ENCODE measurements at places on chromosomes 1 and 21.
A peak's percentile ranks its signal among the peaks of the same experiment; 100 is the strongest.

GRCh38 chr1:12161324-12161661 is 5.5 kb upstream of the TNFRSF1B start:
- DNase-seq, result no peak

DNA sequence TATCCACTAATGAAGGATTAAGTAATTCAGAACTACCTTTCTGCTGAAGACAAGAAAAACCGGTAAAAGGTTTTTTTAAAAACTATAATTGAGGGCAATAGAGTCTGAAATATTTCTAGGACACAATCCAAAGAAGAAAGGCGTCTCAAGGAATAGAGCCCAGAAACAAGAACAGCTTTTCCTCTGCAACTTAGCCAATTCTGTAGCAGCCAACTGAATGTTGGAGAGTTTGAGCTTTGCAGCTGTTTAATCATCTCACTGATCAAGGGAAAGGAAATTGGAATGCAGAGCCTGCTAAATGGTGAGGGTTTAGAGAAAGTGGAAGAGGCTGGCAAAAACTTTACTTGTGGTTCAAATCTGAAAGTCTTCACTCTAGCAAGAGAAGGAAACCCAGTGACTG is 818.9 kb downstream of the KCNT2 start:
- no peak for DNase-seq

- DNase-seq, result no peak
Measured at GRCh38 chr21:43767984-43768867, 7.9 kb downstream of the CSTB start.

GRCh38 chr21:39117440-39117970 is 65.7 kb downstream of the PSMG1 start:
- no peak for DNase-seq

- no peak for DNase-seq
Measured at GRCh38 chr1:236273358-236273757, 8.4 kb downstream of the ERO1B start.

- no peak for DNase-seq
Measured at GRCh38 chr1:53165408-53165961, 23.0 kb upstream of the SLC1A7 start.

- no peak for DNase-seq
Measured at GRCh38 chr1:5954964-5955363, 37.3 kb downstream of the NPHP4 start.

GRCh38 chr1:15197591-15198447 is 44.3 kb downstream of the TMEM51 start:
- no peak for DNase-seq

- no peak for DNase-seq
Measured at GRCh38 chr1:221190249-221190648, 311.0 kb downstream of the HLX start.

- no peak for DNase-seq
Measured at GRCh38 chr21:36463991-36464390, 15.9 kb downstream of the CLDN14 start.

- DNase-seq, result no peak
Measured at GRCh38 chr1:225888898-225889601, at the start of gene LEFTY1. TSS of gene LEFTY1 (minus strand) at chr1:225889146. CDS start at chr1:225889066, 80 bp downstream.

GRCh38 chr1:41713141-41713540 is 205.6 kb downstream of the HIVEP3 start:
- no peak for DNase-seq

GRCh38 chr1:27388337-27389005 is 4.0 kb upstream of the GPR3 start:
- DNase-seq, result peak; percentile 83

- peak; percentile 5 for DNase-seq
Measured at GRCh38 chr1:222009105-222009730, 267.3 kb upstream of the DUSP10 start.

DNA sequence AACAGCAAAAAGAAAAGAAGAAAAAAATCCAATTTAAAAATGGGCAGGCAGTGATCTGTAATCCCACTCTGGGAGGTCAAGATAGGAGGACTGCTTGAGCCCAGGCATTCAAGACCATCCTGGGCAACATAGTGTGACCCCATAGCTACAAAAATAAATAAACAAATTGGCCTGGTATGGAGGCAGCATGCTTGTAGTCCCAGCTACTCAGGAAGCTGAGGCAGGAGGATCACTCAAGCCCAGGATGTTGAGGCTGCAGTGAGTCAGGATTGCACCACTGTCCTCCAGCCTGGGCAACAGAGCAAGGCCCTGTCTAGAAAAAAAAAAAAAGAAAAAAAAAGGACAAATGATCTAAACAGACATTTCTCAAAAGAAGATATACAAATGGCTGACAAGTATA is 99.6 kb downstream of the EIF4G3 start:
- no peak for DNase-seq

GRCh38 chr1:119410961-119411360 is 4.0 kb upstream of the HSD3B2 start:
- DNase-seq, result no peak

DNA sequence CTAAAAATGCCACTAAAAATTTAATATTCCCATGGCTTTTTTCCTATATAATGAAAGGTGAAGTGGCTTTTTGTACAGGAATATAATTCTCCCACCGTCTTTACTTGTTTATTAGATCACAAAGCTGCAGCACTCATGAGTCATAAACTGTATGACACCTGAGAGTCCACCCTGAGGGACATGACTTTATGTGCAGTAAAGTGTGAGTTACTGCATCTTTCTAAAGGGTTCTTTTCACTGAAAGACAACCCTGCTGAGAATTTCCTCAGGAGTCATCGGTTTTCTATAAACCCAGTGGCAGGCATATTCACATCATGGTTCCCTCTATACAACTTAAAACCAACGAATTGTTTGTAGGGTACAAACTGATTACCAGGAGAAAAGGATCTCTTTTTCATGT is 77.4 kb downstream of the APP start:
- no peak for DNase-seq

- DNase-seq, result no peak
Measured at GRCh38 chr1:225434046-225434445, 6.2 kb upstream of the LBR start.

DNA sequence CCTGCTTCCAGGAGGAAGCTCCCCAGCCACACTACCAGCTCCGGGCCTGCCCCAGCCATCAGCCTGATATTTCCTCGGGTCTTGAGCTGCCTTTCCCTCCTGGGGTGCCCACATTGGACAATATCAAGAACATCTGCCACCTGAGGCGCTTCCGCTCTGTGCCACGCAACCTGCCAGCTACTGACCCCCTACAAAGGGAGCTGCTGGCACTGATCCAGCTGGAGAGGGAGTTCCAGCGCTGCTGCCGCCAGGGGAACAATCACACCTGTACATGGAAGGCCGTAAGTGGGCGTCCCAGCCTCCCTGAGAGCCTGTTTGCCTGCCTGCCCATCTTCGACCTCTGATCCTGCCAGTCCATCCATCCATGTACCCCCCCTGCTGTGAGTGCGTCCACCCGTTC is 3.6 kb downstream of the ECM1 start:
- DNase-seq, result no peak

DNA sequence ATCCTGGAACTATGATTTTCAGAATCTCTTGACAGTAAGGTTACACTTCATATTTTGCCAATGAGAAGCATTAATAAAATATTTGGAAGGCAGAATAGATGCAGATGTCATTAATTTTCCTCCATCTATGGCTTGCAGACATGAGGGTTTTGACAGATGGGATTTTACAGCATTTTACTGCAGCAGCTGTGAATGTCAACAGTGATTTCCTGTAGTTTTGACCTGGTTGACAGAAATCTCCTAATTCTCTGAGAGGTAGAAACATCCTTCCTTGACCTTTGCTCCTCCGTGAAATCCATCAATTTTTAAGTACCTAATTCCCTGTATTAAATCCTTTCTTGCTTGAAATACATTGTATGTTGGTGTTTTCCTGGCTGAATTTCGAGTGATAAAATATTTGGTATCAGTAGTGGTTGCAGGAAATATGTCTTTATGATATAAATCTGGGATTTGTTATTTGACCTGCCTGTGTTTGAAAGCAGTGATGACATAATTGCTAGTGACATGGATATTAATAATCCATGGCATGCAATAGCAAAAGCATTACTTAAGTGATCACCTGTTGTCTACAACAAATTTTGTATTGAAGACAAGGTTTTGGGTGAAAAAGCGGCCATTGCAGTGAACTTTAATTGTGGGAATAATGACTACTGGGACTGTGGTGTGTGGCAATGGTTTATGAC is 73.9 kb downstream of the HLX start:
- no peak for DNase-seq

GRCh38 chr1:2914702-2915101 is 106.6 kb upstream of the ACTRT2 start:
- no peak for DNase-seq

DNA sequence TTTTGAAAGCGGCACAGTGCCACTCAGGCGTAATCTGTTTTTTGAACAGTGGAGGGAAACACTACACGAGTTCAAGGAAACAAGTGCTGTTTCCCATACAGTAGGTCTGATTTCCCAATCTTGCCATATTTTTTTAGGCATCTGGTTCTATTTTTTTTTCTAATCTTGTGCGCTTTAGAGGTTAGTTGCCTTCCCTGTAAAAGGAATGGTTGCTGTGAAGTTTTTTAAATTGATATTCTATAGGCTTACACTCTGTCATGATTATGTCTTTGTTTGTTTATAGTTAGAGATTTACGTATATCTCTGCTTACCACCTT is 1.2 kb downstream of the NASP start:
- DNase-seq, result no peak

DNA sequence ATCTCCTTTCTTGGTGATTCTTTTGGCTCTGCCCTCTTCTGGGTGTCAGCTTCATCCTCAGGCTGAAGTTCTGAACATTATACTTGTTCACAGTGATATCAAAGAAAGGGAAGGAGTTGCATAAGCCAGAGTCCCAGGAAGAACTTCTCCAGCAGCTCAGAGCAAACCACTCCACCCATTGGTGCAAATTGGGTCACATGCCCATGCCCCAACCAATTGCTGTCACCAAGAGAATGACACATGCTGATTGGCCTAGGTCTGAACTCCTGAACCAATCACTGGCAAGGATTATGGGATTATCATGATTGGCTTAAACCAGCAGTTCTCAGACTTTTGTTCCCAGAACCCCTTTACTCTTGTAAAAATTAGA is 256.5 kb upstream of the TMEM51 start:
- no peak for DNase-seq

DNA sequence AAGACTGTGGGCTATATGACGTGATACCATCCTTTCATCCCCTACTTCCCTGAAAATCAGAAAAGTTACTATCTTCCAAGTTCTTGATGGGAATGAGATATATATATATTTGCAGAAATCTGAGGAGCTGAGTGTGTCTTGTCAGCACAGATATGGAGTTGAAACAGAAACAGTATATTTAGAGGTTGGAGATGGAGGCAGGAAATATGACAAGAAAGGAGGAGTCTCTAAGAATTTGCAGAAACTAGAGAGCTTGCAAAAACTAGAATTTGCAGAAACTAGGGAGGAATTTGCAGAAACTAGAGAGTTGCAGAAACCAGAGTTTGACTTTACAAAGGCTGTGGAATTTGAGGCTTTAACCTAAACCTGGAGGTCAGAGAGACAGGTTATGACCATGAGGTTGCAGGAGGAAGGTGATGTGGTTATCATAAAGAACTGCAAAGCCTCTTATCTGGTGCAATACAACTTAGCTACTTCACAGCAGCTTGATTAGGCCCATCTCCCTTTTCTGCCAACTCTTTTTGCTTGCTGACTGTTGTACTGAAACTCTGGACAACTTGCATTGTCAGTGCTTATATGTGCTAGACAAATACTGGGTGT is 22.3 kb downstream of the XCL2 start:
- no peak for DNase-seq

DNA sequence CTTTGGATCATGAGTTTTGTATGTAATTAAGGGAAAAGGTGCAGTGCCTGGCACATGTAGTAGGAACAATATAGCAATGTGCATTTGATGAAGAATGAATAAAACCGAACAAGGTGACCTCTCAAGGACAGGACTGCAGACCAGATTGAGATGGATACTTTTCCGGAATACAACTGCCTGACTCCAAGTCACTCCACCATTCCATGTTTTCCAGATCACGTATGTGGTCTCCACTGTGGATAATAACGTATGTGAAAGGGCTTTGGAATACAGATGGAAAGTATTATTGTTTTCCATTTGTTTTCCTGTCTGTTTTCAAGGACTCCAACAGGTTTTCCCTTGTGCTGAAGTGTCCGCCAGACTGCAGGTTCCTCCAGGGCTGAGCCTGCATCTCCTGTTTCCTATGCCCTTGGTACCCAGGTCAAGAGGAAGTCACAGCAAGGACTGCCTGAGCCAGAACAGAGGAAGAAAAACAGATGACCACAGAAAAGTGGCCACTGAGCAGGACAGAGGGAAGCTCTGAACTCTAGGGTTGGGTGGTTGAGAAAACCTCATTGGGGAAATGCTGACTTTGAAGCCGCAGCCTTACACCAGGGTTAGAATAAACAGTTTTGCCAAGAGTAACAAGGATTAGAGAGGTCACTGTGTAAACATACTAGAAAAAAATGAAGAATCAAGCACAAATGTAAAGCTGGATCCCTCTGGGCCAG is 4.0 kb downstream of the CFAP45 start:
- no peak for DNase-seq

GRCh38 chr1:33001282-33001681 is 35.4 kb downstream of the AK2 start:
- no peak for DNase-seq

- DNase-seq, result no peak
Measured at GRCh38 chr1:96703186-96703585, 18.4 kb upstream of the PTBP2 start.

GRCh38 chr21:25563361-25564116 is 43.7 kb downstream of the MRPL39 start:
- DNase-seq, result peak; percentile 62

DNA sequence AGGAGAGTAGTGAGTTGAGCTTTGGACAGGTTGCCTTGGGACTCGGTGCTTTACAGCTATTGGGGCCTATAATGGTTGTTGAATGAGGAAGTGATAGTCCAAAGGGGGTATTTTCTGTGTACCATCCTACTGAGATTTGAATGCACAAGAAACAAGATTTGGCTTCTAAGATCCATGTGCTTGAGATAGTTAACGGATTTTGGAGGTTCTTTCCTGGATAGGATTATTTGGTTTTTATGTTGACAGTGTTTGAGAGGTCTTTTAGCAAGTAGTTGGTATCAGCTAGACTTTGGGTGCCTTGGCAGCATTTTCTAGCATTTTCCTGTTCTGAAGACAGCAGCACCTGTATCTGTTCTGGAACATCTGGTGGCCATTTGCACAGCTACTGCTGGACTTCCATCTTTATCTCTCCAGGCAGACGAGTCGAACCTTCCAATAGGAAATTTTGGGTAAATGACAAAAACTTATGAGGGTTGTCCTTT is 3.6 kb upstream of the SCAF4 start:
- no peak for DNase-seq

GRCh38 chr1:234578087-234578486 is 31.9 kb downstream of the IRF2BP2 start:
- no peak for DNase-seq

- DNase-seq, result no peak
Measured at GRCh38 chr1:229319487-229319886, 23.4 kb downstream of the CCSAP start.

- DNase-seq, result no peak
Measured at GRCh38 chr1:94801919-94802546, 18.1 kb upstream of the SLC44A3 start.

GRCh38 chr1:102852613-102853012 is 255.7 kb downstream of the COL11A1 start:
- no peak for DNase-seq
